Activated CD8-positive, alpha-beta memory T cell treated with anti-CD3 and anti-CD28 coated beads, Interleukin-2, amount 10 ng/mL, durations not matched to agents 7 days and 5 days (primary cell): ENCODE measurements at places on chromosomes 13 and 19. TPM values are rescaled to one million over a fixed set of nuclear protein-coding genes. Genes with fewer than 3 reads are reported as not detected.

The ZNF492 gene
- 1.1 TPM for total RNA-seq

The ZNF234 gene
- 12.2 TPM for total RNA-seq

The B3GNT8 gene
- 3.2 TPM for total RNA-seq

The DMAC2 gene
- 43.2 TPM for total RNA-seq

The STOML3 gene
- total RNA-seq: not detected

The RNF17 gene
- not detected for total RNA-seq

The NKPD1 gene
- total RNA-seq: 0.18 TPM

The SBK2 gene
- total RNA-seq: not detected

The TEX26 gene
- total RNA-seq: not detected

The PDCD5 gene
- total RNA-seq: 148 TPM

The TEX29 gene
- 0.96 TPM for total RNA-seq

The FUT1 gene
- total RNA-seq: 0.09 TPM

The CGB1 gene
- not detected for total RNA-seq

The TUBA3C gene
- total RNA-seq: not detected

The HCST gene
- 184 TPM for total RNA-seq

The MISP gene
- total RNA-seq: not detected

The IFNL4 gene
- not detected for total RNA-seq

The ERICH4 gene
- not detected for total RNA-seq

The CILP2 gene
- total RNA-seq: 0.12 TPM

The LYPD5 gene
- total RNA-seq: 0.40 TPM

The CCDC194 gene
- 5.9 TPM for total RNA-seq

The TEX101 gene
- total RNA-seq: not detected

The ZNF536 gene
- not detected for total RNA-seq

The FARP1 gene
- 0.87 TPM for total RNA-seq

The GRAMD1A gene
- 127 TPM for total RNA-seq

The SOX1 gene
- total RNA-seq: not detected

The ZNF682 gene
- 7.5 TPM for total RNA-seq

The KRTDAP gene
- not detected for total RNA-seq

The RGL3 gene
- not detected for total RNA-seq

The PLPPR2 gene
- 1.3 TPM for total RNA-seq

The KASH5 gene
- total RNA-seq: 0.64 TPM

The C19orf38 gene
- total RNA-seq: 1.2 TPM

The ZNF227 gene
- 28.6 TPM for total RNA-seq

The ACP7 gene
- total RNA-seq: not detected

The METTL21C gene
- total RNA-seq: not detected

The OR7C1 gene
- not detected for total RNA-seq

The ZNF677 gene
- 6.1 TPM for total RNA-seq

The CDX2 gene
- total RNA-seq: not detected

The MYO1F gene
- 441 TPM for total RNA-seq
